ENCODE measurements at places on chromosomes 4 and X.

GRCh38 chr4:173746424-173746823, 216.4 kb upstream of the HAND2 start:
- no peaks in the 10 kb centered on the region for H3K36me3 ChIP-seq
- no peak overlapping the region for H3K4me3 ChIP-seq
- no peak overlapping the region for H3K27ac ChIP-seq
- no peak for DNase-seq
- no peaks in the 10 kb centered on the region for H3K4me1 ChIP-seq

- no peaks in the 10 kb centered on the region for H3K36me3 ChIP-seq
- H3K4me3 ChIP-seq, result no peak overlapping the region
- H3K4me1 ChIP-seq, result peaks cover 2% of the 10 kb centered on the region
Measured at GRCh38 chr4:17090063-17090462, 191.6 kb upstream of the LDB2 start.

DNA sequence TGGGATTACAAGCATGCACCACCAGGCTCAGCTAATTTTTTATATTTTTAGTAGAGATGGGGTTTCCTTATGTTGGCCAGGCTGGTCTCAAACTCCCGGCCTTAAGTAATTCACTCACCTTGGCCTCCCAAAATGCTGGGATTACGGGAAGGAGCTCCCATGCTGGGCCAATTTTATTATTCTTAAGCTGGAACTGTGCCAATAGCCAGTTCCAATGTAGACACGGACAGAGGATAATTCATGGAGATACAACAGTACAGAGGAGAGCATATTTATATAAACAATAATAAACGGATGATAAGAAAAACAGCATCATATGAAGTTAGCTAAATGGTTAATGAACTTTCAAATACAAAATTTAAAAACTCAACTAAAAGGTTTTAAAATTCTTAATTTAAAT, 87.8 kb downstream of the PPA2 start:
- H3K4me1 ChIP-seq, result peaks cover 3% of the 10 kb centered on the region
- peaks cover 18% of the 10 kb centered on the region for H3K36me3 ChIP-seq
- no peak overlapping the region for H3K4me3 ChIP-seq
- no peaks in the 10 kb centered on the region for H3K27me3 ChIP-seq
- DNase-seq, result no peak

DNA sequence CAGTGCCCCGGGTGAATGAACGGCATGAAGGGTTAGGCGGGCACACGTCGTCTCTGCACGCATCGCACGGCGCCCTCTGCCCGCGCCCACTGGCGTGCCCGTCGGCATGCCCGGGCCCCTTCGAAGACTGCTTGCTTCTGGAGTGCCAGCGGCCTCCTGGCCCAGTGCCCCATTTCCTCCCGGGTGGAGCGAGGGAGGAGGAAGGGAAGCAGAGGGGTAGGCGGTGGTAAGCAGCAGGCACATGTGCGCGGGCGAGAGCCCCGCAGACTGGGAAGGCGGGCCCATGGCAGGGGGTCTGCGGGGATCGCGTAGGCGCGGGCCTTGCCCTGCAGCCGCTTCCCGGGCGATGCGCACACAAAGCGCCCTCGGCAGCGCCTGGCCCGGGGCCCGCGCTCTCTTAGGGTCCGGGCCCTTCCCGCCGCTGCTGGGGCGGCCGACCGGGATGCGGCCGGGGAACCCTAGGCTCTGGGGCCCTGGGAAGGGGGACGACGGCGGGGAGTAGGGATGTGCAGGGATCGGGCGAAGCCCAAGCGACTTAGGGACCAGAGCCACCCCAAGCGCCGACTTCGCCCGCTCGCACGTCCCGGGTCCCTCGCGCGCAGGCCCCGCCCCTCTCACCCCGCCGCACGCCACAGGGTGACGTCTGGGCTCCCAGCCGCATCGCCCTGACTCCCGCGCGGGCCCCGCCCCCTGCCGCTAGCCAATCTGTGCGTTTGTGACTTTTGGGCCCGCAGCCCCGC, 866 bp upstream of the EMD start:
- H3K4me1 ChIP-seq, result peaks cover 38% of the 10 kb centered on the region
- peak overlapping the region; percentile 92 for H3K27ac ChIP-seq

GRCh38 chr4:2827874-2828751, 15.5 kb upstream of the ADD1 start:
- H3K27me3 ChIP-seq, result no peaks in the 10 kb centered on the region
- no peak overlapping the region for H3K4me3 ChIP-seq
- peak; percentile 82 for DNase-seq
- peaks cover 32% of the 10 kb centered on the region for H3K36me3 ChIP-seq
- H3K4me1 ChIP-seq, result peaks cover 17% of the 10 kb centered on the region

All from chondrocyte (in vitro differentiated cells).